ENCODE measurements at places on chromosomes 12 and 14.

GRCh38 chr14:60221457-60221856 lies 27.6 kb upstream of the PPM1A start:
- DNase-seq, result no peak

DNA sequence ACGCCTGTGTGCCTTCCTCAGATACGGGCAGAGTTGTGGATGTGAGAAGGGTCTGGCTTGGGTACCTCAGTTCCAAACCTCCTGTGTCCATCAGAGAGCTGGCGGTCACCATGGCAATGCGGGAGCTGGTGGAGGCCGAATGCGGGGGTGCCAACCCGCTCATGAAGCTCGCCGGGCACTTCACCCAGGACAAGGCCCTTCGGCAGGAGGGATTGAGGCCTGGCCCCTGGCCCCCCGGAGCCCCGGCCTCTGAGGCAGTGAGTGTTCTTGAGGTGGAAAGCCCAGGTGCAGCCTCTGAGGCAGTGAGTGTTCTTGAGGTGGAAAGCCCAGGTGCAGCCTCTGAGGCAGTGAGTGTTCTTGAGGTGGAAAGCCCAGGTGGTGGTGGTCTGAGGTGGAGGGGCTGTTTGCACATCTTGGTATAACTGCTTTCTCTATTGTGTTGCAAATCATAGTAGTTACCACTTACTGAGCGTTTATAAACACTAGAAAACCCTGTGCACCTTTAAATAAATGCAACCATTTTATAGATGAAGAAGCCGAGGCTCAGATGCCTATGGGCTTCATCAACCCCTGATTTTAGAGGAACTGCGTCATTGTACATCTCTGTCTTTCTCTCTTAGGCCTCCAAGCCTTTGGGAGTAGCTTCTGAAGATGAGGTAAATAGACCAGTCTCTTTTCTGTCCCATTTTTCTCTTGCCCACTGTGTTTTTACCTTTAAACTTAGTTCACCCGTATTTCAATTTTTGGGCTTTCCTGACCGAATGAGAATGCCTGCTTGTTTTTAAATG lies 976 bp downstream of the PEX5 start:
- peak; percentile 1 for DNase-seq

- no peak for DNase-seq
These were observed 138.9 kb downstream of the HMGA2 start for GRCh38 chr12:65962921-65963861.

DNA sequence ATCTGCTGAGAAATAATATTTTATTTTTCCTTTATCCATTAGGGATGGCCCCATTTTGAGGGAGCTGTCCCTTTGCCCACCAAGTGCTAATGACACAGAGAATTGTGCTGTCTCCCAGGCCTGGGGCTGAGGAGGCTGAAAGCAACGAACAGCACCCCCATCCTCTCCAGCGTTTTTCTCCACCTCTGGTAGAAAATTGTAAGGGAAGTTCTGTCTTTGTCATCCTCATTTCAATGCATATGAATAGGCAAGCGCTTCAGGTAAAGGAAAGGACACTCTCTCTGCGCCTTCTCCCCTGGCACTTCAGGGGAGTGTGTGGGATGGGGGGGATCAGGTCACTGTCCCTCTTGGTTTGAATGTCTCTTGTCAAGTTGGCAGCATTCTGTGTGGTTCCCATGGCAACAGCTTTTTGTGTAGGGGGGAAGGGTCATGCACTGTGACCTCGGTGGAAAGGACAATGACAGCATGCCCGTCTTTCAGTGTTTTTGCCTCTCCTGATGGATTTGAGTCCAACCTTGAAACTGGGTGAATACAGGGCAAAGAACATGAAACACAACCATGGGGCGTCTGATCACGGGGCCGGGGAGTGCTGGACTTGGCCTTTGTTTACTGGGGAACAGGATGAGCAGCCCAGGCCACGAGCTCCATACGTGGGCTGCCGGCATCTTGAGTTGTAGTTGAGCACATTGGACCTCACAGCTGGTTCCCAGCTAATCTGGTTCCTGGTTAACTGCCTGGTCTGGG lies 230.2 kb downstream of the VRK1 start:
- no peak for DNase-seq

DNA sequence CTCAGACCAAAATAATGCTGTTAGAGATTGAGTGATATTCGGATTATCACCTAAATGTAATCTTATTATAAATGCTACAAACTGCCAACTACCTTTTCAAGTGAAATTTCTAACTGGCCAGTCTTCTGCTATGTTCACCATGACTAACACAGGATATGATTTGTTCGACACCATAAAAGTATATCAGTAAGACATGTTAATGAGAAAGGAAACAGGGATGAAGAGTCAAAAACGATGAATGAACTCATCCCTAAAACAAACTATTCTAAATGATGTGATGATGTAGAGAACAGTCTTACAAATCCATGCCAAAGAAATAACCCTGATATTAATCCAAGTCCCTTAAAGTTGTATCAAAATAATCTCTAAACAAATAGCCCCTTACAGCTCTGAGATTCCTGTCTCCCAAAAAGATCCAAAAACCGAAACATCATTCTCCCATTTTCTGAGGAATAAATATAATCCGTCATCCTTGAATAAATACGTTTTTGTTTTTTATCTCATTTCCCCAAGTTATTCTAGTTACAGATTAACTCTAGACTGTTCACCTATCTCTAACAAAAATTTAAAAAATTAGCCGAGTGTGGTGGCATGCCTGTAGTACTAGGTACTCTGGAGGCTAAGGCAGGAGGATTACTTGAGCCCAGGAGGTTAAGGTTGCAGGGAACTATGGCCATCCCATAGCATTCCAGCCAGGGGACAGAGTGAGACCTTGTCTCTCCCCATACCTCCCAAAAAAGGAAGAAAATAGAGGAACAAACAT lies 9.1 kb downstream of the SCAF11 start:
- DNase-seq, result no peak

- DNase-seq, result no peak
These were observed 42.1 kb downstream of the ELK3 start for GRCh38 chr12:96236221-96236822.

DNA sequence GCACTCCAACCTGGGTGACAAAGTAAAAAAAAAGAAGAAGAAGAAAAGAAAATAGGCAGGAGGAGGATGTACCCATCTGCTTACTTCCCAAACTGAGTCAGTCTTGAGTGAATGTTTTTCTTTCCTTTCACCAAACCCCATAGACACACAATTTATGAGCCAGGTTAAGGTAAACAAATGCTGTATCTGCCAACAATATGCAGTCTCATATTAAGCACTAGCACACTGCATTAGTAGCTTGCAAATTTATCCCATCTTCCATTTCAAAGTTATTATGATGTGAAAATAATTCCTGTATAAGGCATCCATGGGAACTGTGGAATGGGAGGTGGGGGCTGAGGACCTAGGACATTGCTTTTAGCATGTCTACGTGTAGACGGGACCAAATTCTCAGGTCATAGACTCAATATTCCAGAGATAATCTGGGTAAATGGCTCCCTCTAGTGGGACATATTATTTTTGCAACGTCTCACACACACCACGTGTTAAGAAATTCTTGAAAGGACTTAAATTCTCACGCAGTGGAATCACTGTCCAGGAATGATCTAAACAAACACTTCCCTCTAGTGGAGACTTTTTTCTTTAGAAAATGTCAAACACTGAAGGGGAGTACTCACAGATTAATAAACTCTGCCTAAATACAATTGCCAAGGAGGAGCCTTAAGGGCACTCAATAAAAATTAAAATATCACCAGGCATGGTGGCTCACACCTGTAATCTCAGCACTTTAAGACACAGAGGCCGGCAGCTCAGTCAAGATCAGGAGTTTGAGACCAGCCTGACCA lies 17.1 kb upstream of the OR10P1 start:
- peak; percentile 51 for DNase-seq

DNA sequence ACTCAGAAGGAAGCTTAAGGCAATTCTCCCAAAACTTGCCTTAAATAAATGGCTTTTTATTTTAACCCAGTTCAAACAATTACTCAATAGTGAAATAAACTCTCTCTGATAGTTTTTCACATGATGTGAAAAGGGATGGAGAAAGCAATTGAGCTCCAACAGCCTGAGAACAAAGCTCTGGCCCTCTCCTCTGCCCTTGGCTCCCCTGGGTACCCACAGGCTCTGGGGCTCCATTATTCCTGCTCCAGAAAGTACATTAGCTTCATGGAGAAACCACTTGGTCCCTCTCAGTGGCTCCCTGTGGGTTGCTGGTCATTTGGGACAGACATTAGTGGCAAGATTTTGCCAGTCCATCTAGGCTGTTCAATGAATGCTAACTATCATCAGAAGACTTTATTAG lies 242.8 kb downstream of the ATP23 start:
- DNase-seq, result no peak

GRCh38 chr12:116241157-116241759 lies 36.2 kb downstream of the MED13L start:
- no peak for DNase-seq

GRCh38 chr14:33165144-33165925 lies 226.7 kb downstream of the NPAS3 start:
- no peak for DNase-seq

GRCh38 chr12:96237035-96237434 lies 42.9 kb downstream of the ELK3 start:
- no peak for DNase-seq

GRCh38 chr12:102740141-102740955 lies 176.7 kb downstream of the PAH start:
- no peak for DNase-seq

GRCh38 chr14:56224229-56224628 lies 106.0 kb downstream of the PELI2 start:
- no peak for DNase-seq

- DNase-seq, result no peak
These were observed 74.6 kb downstream of the GXYLT1 start for GRCh38 chr12:42070036-42070435.

DNA sequence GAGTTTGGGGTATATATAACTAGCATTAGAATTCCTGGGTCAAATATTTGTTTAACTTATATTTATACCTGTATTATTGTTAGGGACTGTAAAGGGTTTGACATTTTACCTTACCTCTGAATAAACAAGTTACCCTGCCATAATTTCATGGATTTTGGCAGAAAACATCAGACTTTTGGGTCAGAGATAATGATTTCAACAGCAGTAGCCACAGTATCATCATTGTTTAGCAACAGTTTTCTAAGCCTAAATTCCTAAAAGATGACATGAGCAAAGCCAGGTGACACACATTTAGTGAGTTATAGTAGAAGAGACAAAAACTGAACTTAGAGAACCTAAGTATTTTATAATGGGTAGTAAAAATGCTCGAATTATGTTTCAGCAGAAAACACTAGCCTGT lies 954.4 kb downstream of the TRHDE start:
- no peak for DNase-seq

DNA sequence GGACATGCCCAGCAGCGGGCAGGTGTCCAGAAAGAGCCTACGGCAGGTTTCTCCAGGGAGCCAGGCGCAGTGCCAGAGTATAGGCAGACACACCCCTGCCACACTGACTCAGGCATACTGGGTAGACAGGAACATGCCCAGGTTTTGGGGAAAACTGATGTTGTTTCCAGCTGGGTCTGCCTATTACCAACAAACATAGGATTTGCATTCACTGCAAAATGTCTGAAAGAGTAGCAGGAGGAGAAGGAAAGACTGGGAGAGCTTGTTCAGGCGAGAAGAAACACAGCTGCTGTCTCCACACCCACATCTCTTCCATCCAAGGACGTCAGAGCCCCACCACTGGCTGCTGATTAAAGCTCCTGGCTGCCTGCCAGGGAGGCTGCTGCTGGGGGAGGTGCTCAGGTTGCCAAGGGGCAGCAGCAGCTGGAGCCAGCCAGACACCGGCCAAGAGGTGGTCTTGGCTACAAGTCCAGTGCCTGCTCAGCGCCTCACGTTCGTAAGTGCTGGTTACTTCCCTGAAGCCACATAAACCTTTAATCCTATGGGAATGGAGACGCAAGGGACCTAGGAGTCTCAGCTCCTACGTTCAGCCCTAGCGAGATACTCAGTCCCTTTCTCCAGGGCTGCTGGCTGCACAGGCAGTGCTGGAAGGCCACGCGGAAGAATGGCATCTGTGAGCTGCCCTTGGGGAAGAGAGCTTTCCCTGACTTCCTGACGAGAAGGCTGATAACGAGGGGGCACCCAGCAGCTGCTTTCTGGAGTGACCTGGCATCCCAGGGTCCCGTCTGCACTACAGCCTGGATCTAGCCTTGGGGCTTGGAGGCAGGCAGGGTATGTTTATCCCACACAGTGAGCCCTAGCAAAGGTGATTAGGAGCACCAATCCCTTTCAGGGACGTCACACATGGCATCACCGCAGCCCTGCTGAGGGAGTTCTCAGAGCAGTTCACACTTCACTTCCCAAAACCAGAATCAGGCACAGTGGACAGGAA lies 58.1 kb downstream of the PLEKHG3 start:
- peak; percentile 30 for DNase-seq

GRCh38 chr14:28102814-28103213 lies 663.8 kb upstream of the FOXG1 start:
- DNase-seq, result no peak

GRCh38 chr14:33184587-33184986 lies 245.9 kb downstream of the NPAS3 start:
- no peak for DNase-seq

DNA sequence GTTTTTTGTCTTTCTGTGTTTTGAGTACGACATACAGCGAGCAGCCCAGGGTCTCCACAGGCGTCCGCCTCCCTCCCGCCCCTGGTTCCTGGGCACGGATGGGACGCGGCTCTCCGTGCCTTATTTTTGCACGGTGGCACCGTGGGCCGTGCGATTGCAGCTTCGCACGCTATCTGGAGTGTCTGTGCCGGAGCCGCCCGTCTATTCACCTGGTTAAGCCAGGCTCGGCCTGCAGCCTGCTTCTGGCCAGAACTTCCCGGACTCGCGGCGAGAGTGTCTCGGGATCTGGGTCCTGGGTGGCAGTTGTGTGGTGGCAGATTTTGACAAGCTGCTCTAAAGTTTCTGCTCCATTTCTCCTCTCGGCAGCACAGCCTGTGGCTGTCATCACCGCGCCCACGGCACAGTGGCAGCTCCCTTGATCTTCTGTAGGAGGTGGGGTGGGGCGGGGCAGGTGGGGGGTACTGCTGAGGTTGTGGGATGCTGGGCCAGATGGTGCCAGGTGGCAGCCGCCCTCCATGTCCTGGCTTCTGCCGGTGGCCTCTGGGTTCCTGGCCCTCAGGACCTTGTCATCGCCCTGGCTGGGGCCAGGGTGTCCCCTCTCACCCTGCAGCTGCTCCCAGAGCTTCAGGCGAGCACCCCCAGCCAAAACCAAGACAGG lies 2.9 kb downstream of the MMP17 start:
- DNase-seq, result no peak

GRCh38 chr12:23361971-23362370 lies 587.5 kb downstream of the SOX5 start:
- no peak for DNase-seq

- DNase-seq, result no peak
These were observed 65.2 kb downstream of the MARK3 start for GRCh38 chr14:103450416-103450815.

DNA sequence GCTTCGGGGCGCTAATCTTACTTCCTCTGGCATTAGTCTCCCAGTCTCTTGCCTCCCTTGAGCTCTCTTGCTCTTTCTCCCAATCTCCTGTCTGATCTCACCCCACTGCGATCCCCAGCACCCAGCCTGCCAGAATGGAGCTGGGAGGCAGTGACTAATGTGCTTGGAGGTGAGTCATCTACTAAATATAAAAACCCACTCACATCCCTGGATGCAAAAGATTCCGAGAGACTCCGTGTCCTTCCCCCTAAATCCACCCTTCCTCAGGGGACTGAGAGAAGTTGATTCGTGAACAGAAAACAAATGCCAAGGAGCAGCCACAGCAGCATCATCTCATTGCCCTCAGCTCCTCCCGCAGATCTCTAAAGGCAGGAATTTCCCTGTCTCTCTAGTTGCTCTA lies 45.7 kb upstream of the KCNA5 start:
- DNase-seq, result no peak

All from activated T-cell treated with anti-CD3 and anti-CD28 coated beads for 24 hours (primary cell).